Mammary epithelial cell (primary cell): ENCODE measurements at places on chromosomes 12 and 14.

GRCh38 chr12:46234000-46234399 lies 34.8 kb downstream of the SLC38A1 start:
- no peak for DNase-seq

DNA sequence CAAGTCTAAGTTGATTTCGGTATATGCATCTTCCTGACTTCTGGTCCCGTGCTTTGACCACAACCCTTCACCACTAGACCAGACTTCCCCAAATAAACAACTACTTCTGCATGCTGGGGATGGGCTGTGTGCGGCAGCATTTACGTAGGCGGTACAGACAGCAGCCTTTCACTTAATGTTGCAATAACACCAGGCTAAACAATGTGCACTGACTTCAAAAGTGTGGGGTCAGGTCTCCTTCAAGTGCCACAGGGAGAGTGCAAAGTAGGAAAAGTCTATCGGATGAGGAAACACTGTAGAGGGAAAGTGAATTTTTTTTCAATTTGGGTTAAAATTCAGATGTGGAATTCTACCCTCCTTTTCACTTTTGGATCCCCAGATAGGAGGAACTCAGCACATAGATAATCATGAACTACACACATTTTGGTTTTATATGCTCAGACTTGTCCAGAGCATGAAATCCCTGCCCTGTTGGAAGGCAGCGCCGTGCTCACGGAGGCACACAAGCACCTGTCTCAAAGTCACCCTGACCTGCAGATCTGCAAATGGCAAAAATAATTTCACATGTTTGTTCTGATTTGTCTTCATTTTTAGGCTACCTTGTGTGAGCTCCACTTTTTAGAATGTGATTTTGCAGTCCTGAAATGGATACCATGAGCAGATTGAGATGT lies 3.6 kb upstream of the FOS start:
- DNase-seq, result no peak

GRCh38 chr14:50403419-50403818 lies 6.7 kb upstream of the CDKL1 start:
- no peak for DNase-seq

DNA sequence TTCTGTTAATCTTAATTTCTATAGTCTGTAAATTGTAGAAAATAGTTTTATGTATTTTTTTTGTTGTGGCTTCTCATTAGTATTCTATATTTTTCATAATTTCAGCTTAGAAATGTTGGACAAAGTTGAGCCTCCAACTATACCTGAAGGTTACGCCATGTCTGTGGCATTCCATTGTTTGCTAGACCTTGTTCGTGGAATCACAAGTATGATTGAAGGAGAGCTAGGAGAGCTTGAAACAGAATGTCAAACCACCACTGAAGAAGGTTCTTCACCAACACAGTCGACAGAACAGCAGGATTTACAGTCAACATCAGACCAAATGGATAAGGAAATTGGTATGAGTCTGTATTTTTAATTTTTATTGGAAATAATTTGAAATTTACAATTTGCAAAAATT lies 65.7 kb downstream of the MON2 start:
- no peak for DNase-seq

DNA sequence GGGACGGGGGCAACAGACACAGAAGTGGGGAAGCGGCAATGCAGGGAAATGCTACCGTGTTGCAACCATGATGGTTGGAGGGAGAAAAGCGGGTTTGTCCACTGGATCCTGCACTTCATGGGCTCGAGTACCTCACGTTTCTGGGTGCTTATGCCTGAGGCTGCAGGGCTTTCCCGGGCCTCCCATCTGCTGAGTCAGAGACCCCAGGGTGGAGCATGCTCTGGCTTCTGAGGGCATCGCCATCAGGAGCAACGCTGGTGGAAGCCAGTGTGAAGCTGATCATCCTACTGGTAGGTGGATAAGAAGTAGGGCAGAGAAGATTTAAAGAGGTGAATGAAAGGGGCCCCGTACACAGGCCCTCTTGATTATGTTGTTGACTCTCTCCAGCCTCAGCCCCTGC lies 5.0 kb upstream of the ADGRD1 start:
- no peak for DNase-seq

DNA sequence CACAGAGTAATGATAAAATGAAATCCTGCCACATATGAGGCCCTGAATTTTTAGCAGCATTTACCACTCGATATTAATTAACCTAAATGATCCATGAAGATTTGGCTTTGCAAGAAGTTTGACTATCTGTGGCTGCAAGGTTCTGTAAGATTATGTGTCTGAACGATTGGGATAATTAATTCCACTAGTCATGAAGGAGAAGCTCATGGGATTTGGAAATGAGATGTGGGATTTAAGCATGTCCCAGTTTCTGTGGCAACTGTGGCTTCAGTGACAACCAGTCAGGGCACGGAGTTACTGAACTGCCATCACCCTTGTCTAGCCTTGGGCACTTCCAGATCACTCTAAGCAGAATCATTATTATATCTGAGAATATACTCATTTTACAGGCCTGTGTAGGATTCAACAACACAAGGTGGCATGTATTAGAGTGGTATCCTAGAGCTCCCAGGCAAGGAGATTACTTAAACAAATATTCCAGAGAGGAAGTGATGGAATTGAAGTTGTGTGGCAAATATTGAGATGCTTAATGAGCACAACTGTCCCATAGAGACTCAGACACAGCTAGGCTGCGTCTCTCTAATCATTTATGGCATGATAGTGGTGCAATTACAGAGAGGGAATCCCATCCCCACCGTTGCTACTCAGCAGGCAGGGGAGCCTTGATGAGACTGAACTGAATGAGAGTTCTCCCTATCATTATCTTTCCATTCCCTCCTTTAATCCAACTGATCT lies 205.0 kb upstream of the KRR1 start:
- DNase-seq, result no peak

DNA sequence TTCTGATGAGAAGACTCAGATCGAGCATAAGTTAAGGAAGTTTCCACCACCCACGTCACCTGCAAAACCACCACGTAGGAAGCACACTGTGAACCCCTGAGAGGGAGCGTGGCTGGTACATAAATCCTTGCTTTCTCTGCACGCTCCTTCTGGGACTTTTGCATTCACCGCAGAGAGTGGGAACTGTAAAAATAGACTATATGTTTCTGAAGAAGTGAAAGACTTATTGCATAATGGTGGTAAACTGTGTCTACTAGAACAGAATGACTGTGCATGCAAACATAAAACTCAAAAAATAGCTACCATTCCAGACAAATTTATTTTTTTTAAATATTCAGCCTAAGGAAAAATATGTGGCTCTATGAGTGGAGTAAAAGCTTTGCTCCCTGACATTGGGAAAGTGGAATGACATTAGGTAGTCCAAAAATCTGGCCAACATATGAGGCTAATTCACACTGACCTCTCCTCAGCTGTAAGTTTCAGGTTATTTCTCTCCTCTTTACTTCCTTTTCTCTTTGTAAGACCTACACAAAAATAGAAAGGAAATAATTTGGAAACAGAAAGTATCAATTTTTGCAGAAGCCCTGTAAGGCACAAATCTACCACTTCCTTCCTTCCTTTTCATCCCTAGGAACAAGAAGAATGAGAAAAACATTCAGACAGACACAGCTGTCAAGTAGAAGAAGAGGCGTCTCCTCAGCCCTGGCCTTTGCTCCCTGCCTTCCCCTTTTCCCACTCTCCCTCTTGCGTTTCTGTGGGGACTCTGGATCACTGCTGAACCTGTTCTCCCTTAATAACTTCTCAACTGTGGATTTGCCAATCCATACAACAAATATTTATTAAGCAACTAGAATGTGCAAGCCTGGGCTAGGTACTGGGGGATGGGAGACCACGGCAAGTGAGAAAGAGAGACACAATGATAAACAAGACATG lies 264.3 kb upstream of the FOXN3 start:
- DNase-seq, result no peak

GRCh38 chr14:37436519-37436918 lies 158.5 kb downstream of the FOXA1 start:
- no peak for DNase-seq

- no peak for DNase-seq
Measured at GRCh38 chr12:12333407-12334366, 16.4 kb downstream of the MANSC1 start.

DNA sequence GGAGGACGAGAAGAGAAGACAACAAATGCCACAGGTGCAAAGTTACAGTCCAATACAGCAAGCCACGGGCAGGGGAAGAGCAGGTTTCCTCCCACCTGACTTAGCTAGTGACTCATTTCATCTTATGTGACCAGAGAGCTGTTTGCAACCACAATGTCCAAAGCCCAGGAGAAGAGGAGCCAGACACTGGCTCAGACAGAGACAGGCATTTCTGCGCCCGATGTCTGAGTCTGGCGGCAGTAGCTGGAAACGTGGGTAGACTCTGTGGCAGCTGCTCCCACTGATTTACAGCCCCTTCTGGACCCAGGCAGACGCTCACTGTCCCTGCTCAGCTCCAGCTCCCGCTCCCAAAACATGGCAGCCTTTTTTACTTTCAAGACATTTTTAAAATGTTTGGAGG lies 60.0 kb downstream of the CHGA start:
- peak; percentile 20 for DNase-seq

- DNase-seq, result no peak
Measured at GRCh38 chr12:80936353-80936641, 1.4 kb downstream of the LIN7A start.

- peak; percentile 69 for DNase-seq
Measured at GRCh38 chr12:58491306-58491705, 429.0 kb downstream of the LRIG3 start.

- DNase-seq, result no peak
Measured at GRCh38 chr12:124419292-124420040, 124.6 kb downstream of the RFLNA start.

- DNase-seq, result no peak
Measured at GRCh38 chr14:22152903-22153302, 436.1 kb downstream of the DAD1 start.

DNA sequence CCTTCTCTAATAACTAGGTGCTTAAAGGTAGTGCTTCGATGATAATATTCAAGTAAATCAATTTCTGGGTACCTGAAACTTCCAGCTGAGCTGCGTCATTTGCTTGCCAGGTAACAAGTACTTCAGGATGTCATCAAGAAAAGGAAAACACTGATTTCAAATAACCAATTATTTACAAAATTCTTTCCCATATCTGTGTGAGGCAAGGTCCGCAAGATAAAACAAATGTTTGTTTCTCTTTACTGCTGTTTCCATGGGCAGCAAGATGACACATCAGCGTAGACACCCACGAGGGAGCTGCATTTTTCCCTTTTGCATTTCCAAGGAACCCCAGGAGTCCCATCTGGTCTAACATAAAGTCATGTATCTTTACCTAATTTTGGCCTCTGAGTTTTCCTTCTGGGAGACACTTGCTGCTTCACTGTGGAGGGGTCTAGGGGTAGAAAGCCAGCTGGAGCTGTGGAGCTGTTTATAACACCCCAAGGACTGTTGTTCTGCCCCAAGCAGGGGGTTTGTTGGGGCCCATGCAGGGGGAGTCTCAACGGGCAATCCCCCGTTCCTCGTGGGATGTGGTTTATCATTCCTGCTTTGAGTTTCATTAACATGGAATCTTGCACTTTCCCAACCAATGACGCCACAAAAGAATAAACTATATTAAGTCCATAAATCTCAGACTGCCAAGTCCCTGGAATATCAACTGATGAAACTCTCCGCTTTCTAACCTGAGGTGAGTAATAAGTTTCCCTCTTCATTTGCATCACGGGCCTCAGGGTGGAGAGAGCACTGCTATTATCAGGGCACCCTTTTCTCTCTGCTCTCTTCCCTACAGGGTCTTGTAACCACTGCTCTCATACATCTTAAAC lies 112.8 kb upstream of the PELI2 start:
- no peak for DNase-seq

DNA sequence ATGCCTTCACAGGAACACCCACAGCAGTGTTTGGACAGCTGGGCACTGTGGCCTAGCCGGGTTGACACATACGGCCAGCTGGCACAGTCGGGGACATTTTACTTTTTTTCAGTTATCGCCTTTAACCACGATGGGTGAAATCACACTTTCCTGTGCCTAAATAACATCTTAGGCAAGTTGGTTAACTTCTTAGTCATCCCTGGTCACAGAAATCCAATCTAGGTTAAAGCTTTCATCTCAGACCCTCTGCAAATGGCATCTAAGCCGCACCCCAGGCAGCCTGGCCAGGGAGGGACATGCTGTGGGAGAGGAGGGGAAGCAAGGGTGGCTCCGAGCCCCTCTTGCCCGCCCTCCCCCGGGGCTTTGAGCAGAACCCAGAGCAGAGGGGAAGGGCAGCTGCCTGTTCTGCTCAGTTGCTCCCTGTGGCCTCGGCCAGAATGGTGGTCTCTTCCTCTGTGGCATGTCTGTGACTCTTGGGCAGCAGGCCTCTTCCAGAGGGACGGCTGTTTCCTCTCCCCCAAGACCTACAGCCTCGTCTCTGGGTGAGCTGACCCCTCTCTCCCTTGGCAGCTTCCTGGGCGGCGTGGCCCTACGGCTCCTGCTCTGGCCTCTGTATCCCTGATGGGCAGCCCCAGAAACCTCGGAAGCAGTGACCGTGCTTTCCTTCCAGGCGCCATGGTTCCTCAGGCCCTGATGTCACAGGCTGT lies 85.4 kb upstream of the DYNC1H1 start:
- no peak for DNase-seq

GRCh38 chr12:120536064-120536791 lies 2.1 kb downstream of the RNF10 start:
- DNase-seq, result no peak

GRCh38 chr12:51186465-51187085 lies 13.6 kb upstream of the TFCP2 start:
- DNase-seq, result no peak

GRCh38 chr12:62516927-62517326 lies 50.3 kb downstream of the MON2 start:
- DNase-seq, result no peak

DNA sequence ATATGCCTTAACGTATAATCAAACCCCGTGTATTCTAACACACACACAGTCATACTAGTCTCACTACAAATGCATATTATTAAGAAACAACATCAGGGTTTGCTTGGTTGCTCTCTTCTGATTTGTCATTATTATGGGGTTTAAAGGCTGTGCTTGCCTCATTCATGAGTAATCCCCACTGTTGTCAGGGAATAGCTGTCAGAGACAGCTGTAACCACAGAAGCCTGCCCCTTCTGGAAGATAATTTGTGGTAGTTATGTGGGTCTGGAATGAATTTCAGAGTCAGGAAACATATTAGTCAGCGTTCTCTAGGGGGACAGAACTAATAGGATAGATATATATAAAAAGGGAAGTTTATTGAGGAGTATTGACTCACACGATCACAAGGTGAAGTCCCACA lies 456.9 kb upstream of the TMEM132C start:
- no peak for DNase-seq

- DNase-seq, result no peak
Measured at GRCh38 chr12:91792597-91792996, 353.0 kb downstream of the BTG1 start.

- no peak for DNase-seq
Measured at GRCh38 chr14:91396959-91397815, 20.4 kb downstream of the CCDC88C start.

DNA sequence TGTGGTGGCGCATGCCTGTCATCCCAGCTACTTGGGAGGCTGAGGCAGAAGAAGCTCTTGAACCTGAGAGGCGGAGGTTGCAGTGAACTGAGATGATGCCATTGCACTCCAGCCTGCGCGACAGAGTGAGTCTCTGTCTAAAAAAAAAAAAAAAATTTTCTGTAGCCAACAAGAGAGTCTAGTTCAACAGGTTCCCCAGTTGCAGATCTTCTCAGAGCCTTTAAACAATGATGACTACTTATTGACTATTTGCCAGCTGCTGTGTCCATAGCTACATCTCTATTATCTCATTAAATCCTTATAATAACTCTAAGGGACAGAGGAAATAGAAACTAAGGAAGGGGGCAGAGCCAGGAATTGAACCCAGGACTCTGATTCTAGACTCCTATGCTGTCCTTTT lies 15.2 kb upstream of the MYL2 start:
- peak; percentile 12 for DNase-seq

- DNase-seq, result peak; percentile 16
Measured at GRCh38 chr12:14540801-14541462, 26.8 kb downstream of the PLBD1 start.
